ENCODE measurements at places on chromosomes 2 and 18.
A peak's percentile ranks its signal among the peaks of the same experiment; 100 is the strongest.

DNA sequence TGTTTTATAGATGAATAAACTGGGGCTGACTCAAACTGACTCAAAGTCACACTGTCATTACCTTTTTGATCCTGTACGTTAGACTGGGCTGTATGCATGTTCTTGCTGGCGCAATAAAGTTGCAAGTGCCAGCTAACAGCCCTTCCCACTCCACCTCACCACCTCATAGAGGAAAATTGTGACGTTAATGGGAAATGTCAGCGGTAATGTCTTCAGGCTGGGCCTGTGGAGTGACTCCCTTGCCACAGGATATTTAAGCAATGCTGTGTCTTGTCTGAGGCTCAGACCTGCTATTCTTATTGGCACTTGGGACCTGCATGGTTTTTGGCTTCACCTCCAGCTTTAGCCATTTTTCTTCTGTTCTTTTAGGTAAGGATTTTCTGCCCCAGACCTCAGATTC, 25.2 kb upstream of the CASP10 start:
- DNase-seq: no peak

- DNase-seq: no peak
Measured at GRCh38 chr2:226849349-226849748, 13.5 kb downstream of the RHBDD1 start.

GRCh38 chr2:74374509-74375205, 5.5 kb downstream of the DCTN1 start:
- peak; percentile 40 for DNase-seq

- peak; percentile 80 for DNase-seq
Measured at GRCh38 chr2:160473468-160474318, 19.9 kb downstream of the RBMS1 start.

GRCh38 chr2:231161877-231162329, 36.5 kb upstream of the ARMC9 start:
- DNase-seq: no peak

DNA sequence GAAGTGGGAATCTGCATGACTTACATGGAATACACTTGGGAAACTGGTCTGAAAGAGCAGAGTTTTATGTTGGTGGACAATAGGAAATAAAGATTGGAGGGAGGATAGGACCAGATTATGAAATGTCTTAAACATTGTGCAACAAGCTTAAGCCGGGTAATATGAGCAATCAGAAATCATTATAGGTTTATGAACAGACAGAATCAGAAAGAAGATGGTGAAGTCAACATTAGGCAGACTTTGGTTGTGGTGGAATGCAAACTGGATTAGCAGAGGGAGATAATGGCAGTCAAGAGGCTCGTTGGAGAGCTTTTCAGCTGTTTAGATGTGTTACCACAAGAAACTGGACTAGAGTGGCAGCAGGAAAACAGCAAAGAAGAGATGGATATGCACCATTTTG, 43.5 kb downstream of the CRIM1 start:
- no peak for DNase-seq

- no peak for DNase-seq
Measured at GRCh38 chr2:95002498-95002897, 23.0 kb upstream of the MAL start.

DNA sequence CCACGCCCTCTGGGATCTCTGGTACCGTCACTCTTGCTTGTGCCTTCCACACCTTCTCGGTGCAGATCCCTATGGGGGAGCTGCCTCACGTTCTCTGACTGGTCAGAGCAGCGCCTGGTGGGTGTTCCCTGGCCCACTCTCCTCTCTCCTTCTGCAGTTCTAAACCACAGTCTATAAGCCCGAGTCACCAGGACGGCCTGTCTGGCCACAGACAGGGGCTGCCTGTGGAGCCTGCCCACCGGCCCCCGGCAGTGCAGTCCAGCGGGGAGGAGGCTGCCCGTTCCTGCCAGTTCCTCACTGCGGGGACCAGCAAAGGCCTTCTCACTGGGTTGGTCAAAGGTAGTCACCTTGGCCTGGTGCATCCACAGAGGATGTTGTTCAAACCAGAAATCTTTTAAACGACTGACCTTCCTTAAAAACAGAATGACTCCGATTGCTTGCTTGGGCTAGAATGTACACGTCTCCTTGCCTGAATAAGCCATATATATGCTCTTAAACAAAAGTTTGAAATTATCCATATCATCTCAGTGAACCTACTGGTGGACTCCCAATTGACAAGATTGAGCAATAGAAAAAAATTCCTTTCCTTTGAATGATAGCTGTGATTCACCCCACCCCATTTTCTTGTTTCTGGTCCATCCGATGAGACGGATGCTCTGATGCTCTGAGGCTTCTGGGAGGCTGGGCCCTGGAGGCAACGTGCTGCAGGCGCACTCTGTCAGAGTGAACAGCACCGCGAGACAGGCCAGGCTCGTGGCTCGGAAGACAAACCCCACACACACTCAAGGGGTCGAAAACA, 61.2 kb downstream of the RALBP1 start:
- no peak for DNase-seq

- DNase-seq: no peak
Measured at GRCh38 chr2:217459680-217460405, 543.0 kb downstream of the TNS1 start.

DNA sequence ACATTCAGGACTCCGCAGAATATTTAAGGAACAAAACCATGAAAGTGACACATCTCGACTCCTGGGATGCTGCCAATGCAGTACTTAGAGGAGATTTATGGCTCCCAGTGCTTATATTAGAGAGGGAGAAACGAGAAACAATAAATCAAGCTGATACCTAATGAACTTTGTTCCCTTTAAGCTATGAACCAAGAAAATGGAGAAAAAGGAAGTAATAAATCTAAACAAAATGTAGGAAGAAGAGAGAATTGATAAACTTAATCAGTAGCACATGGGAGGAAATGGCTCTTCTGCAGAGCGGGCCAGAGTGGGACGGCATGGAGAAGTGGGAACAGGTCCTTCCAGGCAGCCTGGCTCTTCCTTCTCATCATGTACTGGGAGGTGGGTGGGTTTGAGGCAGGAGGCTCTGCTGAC, 42.7 kb downstream of the NPPC start:
- DNase-seq: no peak

DNA sequence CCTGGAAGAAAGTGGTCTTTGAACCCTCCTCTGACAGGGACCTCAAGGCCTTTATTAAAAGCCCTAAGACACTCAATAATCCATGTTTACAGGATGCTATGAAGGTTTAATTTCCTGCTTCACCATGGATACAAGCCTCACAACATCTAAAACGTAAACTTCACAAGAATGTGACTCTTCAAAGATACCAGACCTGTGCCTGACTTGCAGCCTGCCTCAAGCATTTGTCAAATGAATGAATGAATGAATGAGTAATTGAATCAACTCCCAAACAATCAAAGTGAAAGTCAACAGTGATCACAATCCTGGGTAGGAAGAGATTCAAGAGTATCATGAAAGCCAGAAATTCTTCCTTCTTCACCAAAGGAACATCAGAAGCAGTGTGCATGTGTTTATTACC, 30.4 kb downstream of the KLF7 start:
- DNase-seq: no peak

DNA sequence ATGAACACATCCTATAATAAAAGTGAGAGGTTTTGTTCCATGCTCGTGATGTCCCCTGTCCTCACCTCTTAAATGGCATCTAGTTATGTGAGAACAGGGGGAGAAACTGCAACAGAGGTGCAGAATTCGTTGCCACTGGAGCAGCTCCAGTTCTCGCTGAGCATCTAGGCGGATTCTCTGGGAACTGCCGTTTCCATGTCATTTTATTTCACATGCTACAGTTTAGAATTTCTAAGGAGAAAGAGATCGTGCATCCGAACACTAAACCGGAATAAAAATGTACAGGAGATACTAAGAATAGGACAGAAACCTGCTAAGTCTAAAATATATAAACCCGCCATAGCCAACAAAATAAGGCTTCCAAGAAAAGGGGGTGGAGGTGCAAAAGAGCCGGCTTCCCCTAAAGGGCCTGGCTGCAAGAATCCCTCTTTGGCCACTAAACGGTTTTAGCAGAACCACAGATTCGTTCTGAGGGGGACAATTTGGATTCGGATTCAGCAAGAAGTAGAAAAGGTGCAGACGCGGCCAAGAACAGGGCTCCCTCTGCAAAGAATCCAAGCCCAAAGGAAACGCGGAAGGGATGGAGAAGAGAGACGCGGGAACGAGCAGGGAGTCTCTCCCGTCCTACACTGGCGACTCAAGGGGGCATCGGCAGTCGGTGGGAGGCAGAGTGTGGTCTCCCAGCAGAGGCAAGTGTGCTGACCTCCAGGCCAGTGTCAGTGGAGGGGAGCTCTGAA, 1.3 kb downstream of the TMEM163 start:
- DNase-seq: no peak

DNA sequence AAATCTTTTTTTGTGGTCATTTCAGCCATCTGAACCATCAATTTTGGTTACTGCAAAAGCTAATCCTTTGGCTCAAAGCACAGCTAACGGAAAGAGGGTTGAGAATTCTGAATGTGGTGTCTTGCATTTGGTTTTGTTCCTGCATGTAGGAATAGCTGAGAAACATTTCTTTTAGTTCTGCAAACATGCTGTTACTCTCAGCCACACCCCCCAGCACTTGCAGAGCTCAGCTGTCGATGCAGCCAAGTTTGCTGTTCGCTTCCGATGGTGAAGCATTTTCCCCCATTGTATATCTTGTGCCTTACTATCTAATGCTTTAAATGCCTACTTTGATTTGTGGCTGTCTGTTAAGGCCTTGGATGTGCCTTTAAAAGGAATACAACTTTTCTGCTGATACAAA, 294.9 kb upstream of the FANCL start:
- DNase-seq: no peak

DNA sequence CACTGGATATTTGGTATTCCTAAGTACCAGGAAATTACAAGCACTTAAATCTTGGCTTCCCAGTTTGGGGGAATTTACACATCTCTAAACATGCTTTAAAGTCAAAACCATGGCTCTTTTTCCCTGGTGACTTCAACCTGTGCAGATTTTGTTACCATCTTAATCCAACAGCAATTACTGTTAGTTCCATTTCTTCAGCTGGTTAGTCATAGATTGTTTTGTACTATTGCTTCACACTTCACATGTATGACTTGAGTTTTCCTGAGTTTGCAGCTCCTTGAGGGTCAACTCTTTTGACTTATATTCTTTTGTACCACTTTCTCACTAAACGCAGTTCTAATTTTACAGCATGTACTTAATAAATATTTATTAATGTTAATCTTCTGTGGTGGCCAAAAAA, 203.4 kb upstream of the RND3 start:
- DNase-seq: no peak

DNA sequence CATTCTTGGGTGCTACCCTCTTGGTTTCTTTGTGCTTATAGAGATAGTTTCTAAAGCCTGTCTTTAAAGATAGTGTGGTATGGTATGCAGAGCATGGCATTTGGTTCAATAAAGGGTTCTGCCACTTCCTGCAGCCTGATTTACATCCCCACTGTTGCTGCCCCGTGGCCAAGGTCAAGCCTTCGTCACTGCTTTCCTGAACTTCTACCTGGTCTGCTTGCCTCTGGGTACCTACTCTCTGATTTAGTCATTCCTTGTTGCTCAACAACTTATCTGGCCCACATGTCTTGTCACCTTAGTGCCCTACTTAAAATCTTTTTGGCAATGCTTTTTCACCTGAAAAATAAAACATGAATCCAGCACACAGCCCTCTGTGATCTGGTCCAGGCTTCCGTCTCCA, 352.9 kb downstream of the LPIN1 start:
- DNase-seq: no peak

DNA sequence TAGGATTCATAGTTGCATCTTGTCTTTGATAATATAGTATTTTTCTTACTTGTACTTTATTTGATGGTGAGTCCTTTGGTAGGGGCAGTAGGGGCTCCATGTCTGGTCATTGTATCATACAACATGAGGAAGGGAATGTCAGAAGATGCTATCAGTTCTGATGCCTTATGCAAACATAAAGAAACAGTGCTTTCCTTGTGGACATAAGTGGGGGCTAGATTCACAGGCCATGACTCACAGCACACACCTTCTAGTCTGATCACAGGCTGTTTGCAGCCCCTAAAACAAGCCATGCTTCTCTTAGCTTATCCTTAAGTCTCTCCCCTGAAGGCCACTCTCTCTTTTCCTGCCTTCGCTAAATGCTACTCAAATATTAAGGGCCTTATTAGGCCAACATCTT, 10.7 kb upstream of the SLC14A1 start:
- no peak for DNase-seq

DNA sequence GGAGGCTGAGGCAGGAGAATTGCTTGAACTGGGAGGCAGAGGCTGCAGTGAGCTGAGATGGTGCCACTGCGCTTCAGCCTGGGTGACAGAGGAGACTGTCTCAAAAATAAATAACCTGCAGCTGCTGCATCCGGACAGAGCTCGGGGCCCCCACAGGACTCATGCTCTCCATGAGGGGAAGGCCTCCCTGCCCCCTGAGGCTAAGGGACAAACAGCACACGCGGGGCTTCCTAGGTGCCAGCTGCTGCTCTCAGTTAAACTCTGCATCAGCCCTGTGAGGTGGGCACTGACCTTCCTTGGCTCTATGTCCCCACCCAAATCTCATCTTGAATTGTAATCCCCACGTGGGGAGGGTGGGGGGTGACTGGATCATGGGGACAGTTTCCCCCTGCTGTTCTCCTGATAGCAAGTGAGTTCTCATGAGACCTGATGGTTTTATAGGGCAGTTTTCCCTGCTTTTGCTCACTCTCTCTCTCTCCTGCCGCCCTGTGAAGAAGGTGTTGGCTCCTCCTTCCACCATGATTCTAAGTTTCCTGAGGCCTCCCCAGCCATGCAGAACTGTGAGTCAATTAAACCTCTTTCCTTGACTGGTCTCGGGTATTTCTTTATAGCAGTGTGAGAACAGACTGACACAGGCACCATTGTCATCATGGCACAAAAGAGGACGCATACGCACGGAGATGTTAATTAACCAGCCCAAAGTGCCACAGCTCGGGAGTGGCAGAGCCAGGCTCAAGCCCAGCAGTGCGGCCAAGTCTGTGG, 49.9 kb upstream of the TAF1B start:
- DNase-seq: no peak

DNA sequence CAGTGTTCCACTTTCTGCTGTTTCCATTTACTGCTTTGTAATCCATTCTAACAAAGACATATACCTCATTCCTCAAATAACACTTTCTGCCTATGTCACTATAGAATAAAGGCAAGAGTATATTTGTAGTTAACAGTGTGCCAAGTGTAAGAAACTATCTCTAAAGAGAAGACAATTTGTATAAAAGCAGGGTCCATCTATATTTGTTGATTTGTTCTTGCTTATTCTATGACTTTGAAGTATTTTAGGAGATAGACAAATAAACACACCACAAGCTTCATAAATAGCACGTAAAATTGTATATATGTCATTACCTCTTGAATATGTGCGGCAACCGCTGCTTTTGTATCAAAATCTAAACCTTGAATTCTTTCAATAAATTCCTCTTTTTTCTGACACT, 56.0 kb downstream of the CCDC88A start:
- DNase-seq: no peak

- no peak for DNase-seq
Measured at GRCh38 chr18:68399721-68400120, 315.2 kb downstream of the TMX3 start.

- no peak for DNase-seq
Measured at GRCh38 chr2:128362176-128362888, 43.7 kb upstream of the HS6ST1 start.
